Activated T-helper 1 cell treated with anti-CD3 and anti-CD28 coated beads, Interleukin-2, amount 50 U/mL, for 16 hours (primary cell): ENCODE measurements at places on chromosomes 7 and 10.

- no peak for DNase-seq
Observed at GRCh38 chr10:85003083-85003482, 674.7 kb downstream of the CCSER2 start.

- no peak for DNase-seq
Observed at GRCh38 chr10:22170582-22170981, 47.2 kb downstream of the EBLN1 start.

GRCh38 chr7:132112106-132112505 lies 464.2 kb downstream of the PLXNA4 start:
- DNase-seq, result no peak

DNA sequence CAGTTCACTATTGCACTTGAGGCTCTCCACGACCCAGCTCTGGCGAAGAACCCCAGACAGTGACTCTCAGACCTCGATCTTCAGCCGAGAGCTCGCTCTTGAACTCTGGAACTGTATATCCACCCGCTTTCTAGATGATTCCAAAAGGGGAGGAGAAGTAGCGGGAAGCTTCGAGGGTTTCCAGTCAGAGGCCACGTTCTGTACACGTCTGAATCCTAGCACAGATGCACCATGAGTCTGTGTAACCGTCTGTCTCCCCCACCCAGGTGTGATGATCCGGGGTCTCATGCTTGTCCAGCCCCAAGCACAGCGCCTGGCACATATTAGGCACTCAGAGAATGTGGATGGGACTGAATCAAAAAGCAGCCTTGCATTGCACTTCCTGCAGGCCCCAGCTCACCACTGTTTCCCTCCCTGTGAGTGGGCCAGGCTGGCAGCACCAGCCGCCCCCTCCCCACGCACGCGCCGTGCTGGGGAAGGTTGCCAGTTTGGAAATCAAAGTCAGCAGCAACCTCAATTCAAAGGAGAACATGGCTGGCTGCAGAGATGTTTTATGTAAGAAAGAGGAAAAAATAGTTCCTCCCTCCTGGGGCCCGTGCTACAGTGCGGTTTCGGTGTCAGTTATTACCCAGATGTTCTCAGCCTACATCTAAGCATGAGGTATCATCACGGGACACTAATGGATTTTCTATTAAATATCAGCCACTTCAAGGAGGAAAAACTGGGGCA lies 5.7 kb downstream of the GRID2IP start:
- no peak for DNase-seq

GRCh38 chr10:128664729-128665128 lies 538.5 kb upstream of the MKI67 start:
- DNase-seq, result no peak

DNA sequence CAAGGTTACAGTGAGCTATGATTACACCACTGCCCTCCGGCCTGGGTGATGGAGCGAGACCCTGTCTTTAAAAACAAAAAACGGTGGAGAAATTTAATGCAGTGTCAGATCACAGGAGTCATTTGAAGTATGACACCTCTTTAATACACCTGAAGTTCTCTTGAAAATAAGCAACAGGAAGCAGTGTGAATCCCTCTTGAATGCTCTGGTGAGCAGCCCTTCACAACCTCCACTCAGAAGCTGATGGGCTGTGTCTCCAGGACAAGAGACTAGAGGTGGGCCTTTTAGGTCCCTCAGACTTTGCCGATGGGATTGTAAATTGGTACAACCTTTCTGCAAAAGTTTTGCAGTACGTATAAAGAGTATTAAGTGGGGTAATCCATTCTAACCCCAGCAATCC lies 50.1 kb downstream of the CYP26A1 start:
- DNase-seq, result no peak

DNA sequence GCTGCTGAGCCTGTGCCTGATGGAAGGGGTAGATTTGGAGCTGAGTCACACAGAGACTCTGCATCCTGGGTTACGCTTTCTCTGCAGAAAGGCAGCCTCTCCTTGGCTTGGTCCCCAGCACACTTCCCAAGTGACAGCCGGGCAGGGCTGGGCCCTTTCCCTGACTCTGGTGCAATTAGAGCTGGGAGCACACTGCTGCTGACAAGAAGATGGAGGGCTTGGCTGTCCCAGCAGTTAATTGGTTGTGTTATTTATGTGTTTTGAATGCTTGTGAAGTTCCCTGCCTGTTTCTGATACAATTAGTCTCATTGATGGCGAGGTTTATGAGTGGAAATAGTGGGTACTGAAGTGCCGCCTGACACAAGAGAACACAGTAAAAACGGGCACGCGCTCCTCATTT lies 123.6 kb downstream of the TCERG1L start:
- no peak for DNase-seq

GRCh38 chr7:139714163-139714901 lies 63.5 kb downstream of the HIPK2 start:
- no peak for DNase-seq

GRCh38 chr10:52574697-52575096 lies 197.9 kb downstream of the MBL2 start:
- no peak for DNase-seq

DNA sequence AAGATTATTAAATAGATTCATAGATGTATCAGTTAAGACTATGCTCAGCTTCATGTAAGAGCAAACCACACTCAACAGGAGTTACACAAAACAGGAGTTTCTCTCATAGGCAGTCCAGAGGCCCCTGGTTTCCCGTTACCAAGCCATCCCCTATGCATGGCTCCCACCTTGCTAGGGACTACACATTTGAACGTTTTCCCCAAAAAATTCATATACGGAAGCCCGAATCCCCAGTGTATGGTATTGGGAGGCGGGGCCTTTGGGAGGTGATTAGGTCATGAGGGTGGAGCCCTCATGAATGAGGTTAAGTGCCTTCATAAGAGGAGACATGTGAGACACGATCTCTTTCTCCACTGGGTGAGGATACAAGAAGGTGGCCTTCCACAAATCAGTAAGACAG lies 29.1 kb downstream of the RSU1 start:
- no peak for DNase-seq

GRCh38 chr7:155864991-155865690 lies 52.9 kb upstream of the SHH start:
- no peak for DNase-seq

- no peak for DNase-seq
Observed at GRCh38 chr10:77526868-77527617, 110.6 kb downstream of the KCNMA1 start.

DNA sequence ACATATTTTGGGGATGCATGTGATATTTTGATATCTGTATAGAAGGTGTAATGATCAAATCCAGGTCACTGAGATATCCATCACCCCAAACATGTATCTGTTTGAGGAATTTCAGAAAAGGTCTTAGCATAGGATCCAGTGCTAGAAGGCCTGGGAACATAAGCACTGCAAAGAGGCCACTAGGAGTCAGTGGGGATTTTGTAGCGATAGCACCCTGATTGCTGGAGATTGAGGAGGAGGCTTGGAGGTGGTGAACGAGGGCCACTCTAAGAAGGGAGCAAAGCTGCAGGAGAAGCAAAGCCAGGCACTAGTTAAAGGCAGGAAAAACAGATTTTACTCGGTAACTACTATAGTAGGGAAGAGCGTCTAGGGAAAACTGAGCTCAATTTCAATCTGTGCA lies 324.0 kb downstream of the LHFPL3 start:
- DNase-seq, result no peak

GRCh38 chr10:78332012-78332411 lies 298.3 kb downstream of the RPS24 start:
- no peak for DNase-seq

DNA sequence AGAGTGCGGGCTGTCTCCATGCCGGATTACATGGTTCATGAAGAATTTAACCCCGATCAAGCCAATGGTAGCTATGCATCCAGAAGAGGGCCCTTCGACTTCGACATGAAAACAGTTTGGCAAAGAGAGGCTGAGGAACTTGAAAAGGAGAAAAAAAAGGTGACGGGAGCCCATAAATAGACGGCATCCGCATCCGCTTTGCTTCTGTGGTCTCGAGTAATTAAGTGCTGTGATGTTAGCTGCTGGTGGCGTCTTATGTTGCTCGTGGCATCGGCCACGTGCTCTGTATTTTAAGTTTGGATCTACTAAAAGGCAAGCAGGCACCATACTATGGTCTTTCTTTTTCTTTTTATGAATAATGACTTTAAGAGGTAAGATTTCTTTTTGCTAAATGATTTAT lies 11.1 kb downstream of the C7orf57 start:
- no peak for DNase-seq

DNA sequence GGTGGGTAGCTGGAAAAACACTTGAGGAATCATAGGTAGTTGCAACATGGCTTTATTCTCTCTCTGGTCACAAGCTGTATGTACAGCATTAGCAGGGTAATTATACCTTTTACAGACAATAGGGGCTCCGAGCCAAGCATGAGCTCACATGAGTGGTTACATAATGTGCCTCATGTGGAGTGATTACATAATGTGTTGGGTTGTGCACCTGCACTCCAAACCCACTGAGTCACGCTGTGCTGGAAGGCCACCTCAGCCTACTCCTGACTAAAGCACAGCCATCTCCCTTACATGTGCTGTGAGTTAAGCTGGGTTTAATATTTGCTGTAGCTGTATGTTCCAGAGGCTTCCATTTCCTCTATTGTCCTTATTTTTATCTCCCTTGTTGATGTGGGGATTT lies 348.7 kb upstream of the SEMA3C start:
- no peak for DNase-seq
